ENCODE measurements at places on chromosomes 1 and 21. TPM values are rescaled to one million over a fixed set of nuclear protein-coding genes. Genes with fewer than 3 reads are reported as not detected.

DNA sequence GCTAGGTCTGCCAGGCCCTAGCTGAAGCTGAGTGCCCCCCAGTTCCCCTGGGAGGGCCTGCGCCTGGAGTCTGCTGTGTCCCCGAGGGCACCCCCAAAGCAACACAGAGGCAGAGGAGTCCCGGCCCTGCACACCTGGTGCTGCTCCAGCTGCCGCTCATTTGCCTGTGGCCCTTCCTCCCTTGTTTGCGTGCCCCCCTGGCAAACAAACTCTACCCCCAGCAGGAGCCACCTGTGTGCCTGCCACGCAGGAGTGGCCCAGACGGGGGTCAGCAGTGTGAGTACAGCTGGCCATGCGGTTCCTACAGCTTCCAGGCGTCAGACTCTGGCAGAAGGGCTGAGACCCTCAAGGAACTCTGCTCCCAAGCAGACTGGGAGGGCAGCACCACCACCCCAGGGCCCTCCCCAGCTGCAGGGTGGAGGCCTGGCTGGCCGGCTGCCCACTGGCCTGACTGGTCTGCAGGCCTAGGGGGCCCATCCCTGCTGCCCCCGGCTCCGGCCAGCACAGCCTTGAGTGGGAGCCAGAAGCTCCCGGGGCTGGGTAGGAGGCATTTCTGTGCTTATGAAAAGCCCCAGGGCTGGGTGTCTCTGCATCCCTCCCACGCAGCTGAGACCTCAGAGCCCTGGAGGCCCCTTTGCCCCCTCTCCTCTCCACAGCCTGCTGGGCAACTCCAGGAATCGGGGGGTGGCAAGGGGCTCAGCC lies 563 bp upstream of the TAS1R3 start:
- no peaks in the 10 kb centered on the region for H3K27me3 ChIP-seq
- H3K4me1 ChIP-seq = peaks cover 11% of the 10 kb centered on the region
- no peak for DNase-seq
- H3K36me3 ChIP-seq = no peaks in the 10 kb centered on the region
- H3K27ac ChIP-seq = no peak overlapping the region

GRCh38 chr1:114956570-114956969 lies 73.1 kb upstream of the TSHB start:
- H3K36me3 ChIP-seq = no peaks in the 10 kb centered on the region
- no peak overlapping the region for H3K27ac ChIP-seq
- H3K4me3 ChIP-seq = no peak overlapping the region
- peaks cover 3% of the 10 kb centered on the region for H3K27me3 ChIP-seq

- no peaks in the 10 kb centered on the region for H3K27me3 ChIP-seq
- H3K27ac ChIP-seq = peak overlapping the region; percentile 4
- H3K4me1 ChIP-seq = no peaks in the 10 kb centered on the region
- DNase-seq = no peak
- peaks cover 32% of the 10 kb centered on the region for H3K36me3 ChIP-seq
These were observed 19.0 kb downstream of the GART start for GRCh38 chr21:33522953-33523349.

GRCh38 chr1:22941257-22941656 lies 31.4 kb downstream of the LACTBL1 start:
- H3K27me3 ChIP-seq = peaks cover 3% of the 10 kb centered on the region
- H3K36me3 ChIP-seq = no peaks in the 10 kb centered on the region
- no peaks in the 10 kb centered on the region for H3K4me1 ChIP-seq
- no peak overlapping the region for H3K27ac ChIP-seq
- H3K4me3 ChIP-seq = no peak overlapping the region

DNA sequence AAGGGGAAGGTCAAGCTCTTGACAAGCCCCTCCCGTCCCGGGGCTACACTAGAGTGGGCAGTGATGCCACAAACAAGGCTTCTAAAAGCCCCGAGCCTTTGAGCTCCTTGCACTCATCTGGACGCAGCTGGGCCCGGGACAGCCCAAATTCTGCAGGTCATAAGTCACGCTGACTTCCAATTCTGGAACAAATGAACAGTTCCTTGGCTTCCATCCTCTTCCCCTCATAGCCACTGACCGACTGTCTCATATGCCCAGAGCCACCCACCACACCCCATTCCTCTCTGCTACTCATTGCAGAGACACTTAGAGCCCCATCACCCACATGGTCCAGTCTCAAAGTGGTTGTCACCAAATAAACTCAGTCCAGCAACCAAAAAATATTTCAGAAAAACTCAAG lies 32.8 kb upstream of the PRELP start:
- no peaks in the 10 kb centered on the region for H3K36me3 ChIP-seq
- peaks cover 20% of the 10 kb centered on the region for H3K27me3 ChIP-seq
- H3K27ac ChIP-seq = no peak overlapping the region

Gene LRRC3
- total RNA-seq = 1.8 TPM

DNA sequence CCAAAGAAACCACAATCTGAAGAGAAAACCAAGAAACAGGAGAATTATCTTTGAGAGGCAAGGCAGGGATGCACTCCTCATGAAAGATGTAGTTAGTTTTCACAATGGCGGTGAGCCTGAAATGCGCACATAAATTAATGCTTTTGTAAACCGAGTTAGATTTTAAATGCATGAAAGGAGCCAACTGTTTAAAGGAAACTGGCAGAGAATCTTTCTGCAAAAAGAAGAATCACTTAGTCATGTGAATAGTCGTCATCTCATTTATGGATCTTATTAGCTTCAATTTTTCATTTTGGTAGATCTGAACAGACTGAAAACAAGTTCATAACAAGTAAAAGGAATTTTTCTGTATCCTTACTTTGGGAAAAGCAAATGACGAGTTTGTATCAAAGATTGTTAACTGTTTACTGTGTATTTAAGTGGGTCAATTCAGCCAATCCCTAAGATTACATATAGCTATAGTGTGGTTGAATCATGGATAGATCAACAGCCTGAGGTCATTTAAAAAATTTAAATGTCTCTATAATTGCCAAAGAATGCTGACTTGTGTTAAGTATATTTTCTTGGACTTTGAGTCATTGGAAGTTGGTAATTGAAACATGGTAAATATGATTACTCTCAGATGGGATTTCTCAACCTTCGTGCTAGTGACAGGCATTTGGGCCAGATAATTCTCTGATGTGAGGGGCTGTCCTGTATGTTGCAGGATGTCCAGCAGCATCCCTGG lies 226.6 kb upstream of the KAZN start:
- H3K4me3 ChIP-seq = no peak overlapping the region
- peaks cover 6% of the 10 kb centered on the region for H3K27me3 ChIP-seq
- H3K4me1 ChIP-seq = no peaks in the 10 kb centered on the region
- DNase-seq = no peak
- H3K27ac ChIP-seq = no peak overlapping the region

Gene YBX1
- total RNA-seq = 774 TPM

GRCh38 chr1:225780630-225781029 lies 3.0 kb downstream of the SRP9 start:
- H3K4me3 ChIP-seq = peak overlapping the region; percentile 64
- no peak for DNase-seq
- no peaks in the 10 kb centered on the region for H3K27me3 ChIP-seq
- H3K4me1 ChIP-seq = peaks cover 38% of the 10 kb centered on the region

- H3K36me3 ChIP-seq = no peaks in the 10 kb centered on the region
- no peak overlapping the region for H3K4me3 ChIP-seq
- H3K27me3 ChIP-seq = no peaks in the 10 kb centered on the region
- no peak overlapping the region for H3K27ac ChIP-seq
- H3K4me1 ChIP-seq = no peaks in the 10 kb centered on the region
These were observed 151.1 kb downstream of the TLR5 start for GRCh38 chr1:222991908-222992307.

GRCh38 chr1:78536427-78536826 lies 45.7 kb downstream of the PTGFR start:
- H3K27ac ChIP-seq = no peak overlapping the region
- no peaks in the 10 kb centered on the region for H3K36me3 ChIP-seq
- no peaks in the 10 kb centered on the region for H3K27me3 ChIP-seq
- no peaks in the 10 kb centered on the region for H3K4me1 ChIP-seq
- no peak for DNase-seq

DNA sequence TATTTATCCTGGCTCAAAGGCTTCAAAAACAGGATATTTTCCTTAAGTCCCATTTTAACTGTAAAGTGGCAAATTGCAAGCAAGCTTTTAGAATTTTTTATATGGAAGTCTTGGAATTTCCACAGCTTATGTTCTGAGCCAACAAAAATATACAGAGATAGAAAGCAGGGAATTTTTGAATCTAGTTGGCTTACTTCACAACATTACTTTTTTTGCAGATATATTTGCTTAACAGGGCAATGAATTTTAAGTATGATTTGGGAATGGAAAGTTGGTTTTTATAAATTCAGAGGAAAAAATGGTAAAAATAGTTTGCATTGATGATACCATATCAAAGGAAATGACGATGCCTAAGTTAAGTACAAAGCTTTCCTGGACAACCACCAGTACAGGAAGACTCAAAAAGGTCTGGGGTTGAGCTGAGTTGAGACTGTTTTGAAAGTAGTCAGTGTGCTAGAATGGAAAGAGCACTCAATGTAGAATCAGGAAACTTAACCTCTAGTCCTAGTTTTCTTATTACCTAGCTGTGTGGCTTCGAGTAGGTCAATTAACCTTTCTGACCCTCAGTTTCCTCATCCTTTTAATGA lies 11.0 kb upstream of the VCAM1 start:
- H3K36me3 ChIP-seq = no peaks in the 10 kb centered on the region
- H3K27me3 ChIP-seq = peaks cover 2% of the 10 kb centered on the region
- peaks cover 9% of the 10 kb centered on the region for H3K4me1 ChIP-seq
- H3K27ac ChIP-seq = no peak overlapping the region

- H3K4me3 ChIP-seq = no peak overlapping the region
- H3K27ac ChIP-seq = no peak overlapping the region
- peaks cover 13% of the 10 kb centered on the region for H3K27me3 ChIP-seq
- DNase-seq = no peak
- H3K36me3 ChIP-seq = no peaks in the 10 kb centered on the region
- H3K4me1 ChIP-seq = no peaks in the 10 kb centered on the region
These were observed 24.7 kb downstream of the TRIM67 start for GRCh38 chr1:231186356-231187115.

DNA sequence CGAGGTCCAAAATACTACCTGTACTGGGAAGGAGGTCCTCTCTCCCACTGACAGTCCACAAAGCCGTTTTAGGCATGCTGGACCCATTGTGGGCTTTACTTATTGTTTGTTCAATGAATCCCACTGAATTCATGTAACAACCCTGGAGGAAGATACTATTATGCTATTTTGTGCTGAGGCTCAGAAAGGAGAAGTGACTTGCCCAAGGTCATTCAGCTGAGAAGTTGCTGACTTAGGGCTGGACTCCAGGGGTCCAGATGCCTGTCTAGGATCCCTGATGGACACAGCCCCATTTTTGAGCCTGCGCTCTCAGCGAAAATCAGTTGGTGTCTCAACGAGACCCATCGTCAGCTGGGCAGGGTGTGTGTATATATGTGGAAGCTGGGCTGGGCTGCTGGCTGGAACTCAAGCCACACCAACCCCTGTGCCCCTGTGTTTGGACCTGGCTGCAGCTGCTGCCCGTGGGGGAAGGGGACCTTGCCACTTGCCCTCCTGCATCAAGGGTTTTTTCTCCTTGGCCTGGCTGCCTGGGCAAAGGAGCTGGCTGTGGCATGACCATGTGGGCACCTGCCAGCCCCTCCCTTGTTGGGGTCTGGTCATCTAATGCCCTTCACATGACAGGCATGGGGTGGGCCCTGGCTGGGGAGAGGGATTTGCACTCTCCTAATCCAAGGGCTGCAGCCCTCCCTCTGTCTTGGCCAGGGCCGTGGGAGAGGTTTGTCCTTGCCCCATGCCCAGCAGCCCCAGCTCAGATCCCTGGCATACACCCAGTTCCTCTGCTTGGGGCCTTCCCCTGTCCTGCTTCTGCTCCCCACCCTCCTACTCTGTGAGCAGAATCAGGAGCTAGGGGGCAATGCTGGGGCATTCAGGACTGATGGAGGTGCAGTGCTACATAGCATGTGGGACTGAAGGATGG lies 15.0 kb downstream of the KCNQ4 start:
- H3K27me3 ChIP-seq = peaks cover 3% of the 10 kb centered on the region
- H3K4me1 ChIP-seq = peaks cover 51% of the 10 kb centered on the region
- no peak overlapping the region for H3K4me3 ChIP-seq
- DNase-seq = no peak

GRCh38 chr1:21766210-21766609 lies 16.7 kb downstream of the USP48 start:
- no peak for DNase-seq
- peaks cover 13% of the 10 kb centered on the region for H3K36me3 ChIP-seq
- H3K27me3 ChIP-seq = no peaks in the 10 kb centered on the region
- peaks cover 49% of the 10 kb centered on the region for H3K4me1 ChIP-seq

GRCh38 chr1:46983166-46983829 lies 40.2 kb upstream of the CYP4X1 start:
- DNase-seq = no peak
- no peaks in the 10 kb centered on the region for H3K4me1 ChIP-seq
- no peak overlapping the region for H3K27ac ChIP-seq
- peaks cover 17% of the 10 kb centered on the region for H3K27me3 ChIP-seq
- no peak overlapping the region for H3K4me3 ChIP-seq

GRCh38 chr1:192270398-192270797 lies 46.4 kb upstream of the RGS21 start:
- DNase-seq = no peak
- H3K4me1 ChIP-seq = no peaks in the 10 kb centered on the region
- H3K4me3 ChIP-seq = no peak overlapping the region

- no peak overlapping the region for H3K27ac ChIP-seq
- peaks cover 25% of the 10 kb centered on the region for H3K36me3 ChIP-seq
- no peaks in the 10 kb centered on the region for H3K4me1 ChIP-seq
- no peak overlapping the region for H3K4me3 ChIP-seq
These were observed 113.1 kb upstream of the BMP8A start for GRCh38 chr1:39378377-39378776.

DNA sequence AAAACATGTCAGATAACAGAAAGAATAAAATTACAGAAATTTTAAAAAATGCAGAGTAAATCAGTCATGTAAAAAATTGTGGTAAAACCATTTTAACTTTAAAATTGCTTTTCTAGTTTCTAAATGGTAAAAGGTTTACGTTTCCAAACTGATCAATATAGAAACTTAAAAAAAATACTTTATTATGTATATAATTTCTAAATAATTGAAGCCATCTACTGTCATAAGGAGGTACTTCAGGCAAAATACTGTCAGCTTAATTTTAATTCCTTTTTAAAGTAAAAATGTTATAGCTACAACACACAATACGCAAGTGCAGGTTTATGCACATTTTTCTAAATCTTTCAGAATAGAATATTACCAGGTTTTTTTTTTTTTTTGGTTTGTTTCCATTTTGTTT lies 159.9 kb downstream of the HFM1 start:
- H3K27ac ChIP-seq = no peak overlapping the region
- no peaks in the 10 kb centered on the region for H3K36me3 ChIP-seq
- H3K4me3 ChIP-seq = no peak overlapping the region
- H3K4me1 ChIP-seq = no peaks in the 10 kb centered on the region

Gene LCE1A
- total RNA-seq = not detected

GRCh38 chr1:162889989-162890388 lies 29.0 kb upstream of the CCDC190 start:
- DNase-seq = no peak
- H3K27me3 ChIP-seq = peaks cover 4% of the 10 kb centered on the region
- H3K4me1 ChIP-seq = no peaks in the 10 kb centered on the region
- H3K4me3 ChIP-seq = no peak overlapping the region
- H3K27ac ChIP-seq = no peak overlapping the region

GRCh38 chr1:86085741-86086409 lies 70.7 kb downstream of the COL24A1 start:
- H3K27me3 ChIP-seq = no peaks in the 10 kb centered on the region
- H3K27ac ChIP-seq = no peak overlapping the region
- peaks cover 8% of the 10 kb centered on the region for H3K4me1 ChIP-seq
- DNase-seq = no peak

Gene CLCNKB
- total RNA-seq = not detected
